NCI-H1048 (cell line): ENCODE measurements at places on chromosomes 4 and X.

DNA sequence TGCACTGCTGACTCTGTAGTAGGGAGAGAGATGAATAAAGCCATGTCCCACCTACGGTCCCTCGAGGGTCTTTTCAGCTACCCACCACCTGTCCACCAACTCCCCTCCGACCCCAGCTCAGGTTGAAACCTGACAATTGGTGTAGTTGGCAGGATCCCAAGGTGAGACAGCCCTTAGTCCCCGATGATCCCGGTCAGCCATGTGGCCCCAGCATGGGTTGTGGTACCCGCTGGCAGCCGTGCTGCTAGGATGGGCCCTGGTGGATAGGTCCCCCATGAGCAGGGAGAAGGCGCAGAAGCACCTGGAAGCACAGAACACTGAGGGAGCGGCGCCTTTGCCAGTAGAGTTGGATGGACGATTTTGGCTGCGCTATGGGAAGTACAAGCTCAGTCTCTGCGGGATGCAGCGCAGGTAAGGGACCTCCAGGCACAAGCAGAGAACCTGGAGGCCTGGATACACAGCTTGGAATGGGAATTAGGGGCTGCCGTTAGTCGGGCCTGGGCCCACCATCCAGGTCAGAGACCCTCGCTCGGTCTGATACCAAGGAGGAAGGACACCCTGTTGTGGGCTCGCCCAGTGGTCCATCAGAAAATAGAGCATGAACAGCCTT is 694.6 kb upstream of the AGA start:
- no peak for DNase-seq

DNA sequence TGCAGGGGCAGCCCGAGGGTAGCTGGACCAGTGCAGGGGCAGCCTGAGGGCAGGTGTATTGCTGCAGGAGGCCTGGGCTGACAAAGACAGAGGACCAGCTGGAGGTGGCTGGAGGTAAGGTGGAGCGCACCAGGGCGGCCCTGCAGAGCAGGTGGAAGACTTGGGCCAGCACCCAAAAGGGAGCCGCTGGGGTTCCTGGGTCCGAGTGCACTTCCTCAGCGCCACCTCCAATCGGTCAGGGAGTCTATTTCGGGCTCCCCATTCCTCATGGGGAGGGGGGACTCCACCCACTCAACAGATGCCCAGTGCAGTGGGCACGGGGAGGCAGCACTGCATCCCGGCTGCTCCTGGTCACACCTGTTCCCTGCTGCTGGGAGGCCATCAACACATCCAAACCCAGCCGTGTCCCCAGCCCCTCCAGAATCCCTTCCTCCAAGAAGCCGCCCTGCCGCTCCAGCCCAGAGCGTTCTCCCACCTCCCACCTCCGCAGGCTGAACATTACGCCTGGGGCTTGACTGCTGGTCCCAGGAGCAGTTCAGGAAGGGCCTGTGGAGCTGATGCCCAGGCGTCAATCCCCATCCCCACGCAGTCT is 1.5 kb downstream of the LRPAP1 start:
- DNase-seq = no peak

DNA sequence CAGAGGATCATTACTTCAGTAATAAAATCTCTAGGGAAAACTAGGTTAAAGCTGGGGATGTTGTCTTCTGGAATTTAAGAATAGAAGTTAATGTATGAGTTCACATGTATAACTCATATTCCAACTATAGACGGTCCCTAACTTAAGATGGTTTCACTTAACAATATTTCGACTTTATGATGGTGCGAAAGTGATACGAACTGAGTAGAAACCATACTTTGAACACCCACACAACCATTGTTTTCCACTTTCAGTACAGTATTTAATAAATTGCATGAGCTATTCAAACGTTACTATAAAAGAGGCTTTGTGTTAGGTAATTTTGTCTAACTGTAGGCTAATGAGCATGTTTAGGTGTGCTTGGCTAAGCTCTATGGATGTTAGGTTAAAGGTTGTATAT is 38.7 kb downstream of the CCSER1 start:
- no peak for DNase-seq

GRCh38 chr4:134537701-134538100 is 336.1 kb upstream of the PABPC4L start:
- no peak for DNase-seq

DNA sequence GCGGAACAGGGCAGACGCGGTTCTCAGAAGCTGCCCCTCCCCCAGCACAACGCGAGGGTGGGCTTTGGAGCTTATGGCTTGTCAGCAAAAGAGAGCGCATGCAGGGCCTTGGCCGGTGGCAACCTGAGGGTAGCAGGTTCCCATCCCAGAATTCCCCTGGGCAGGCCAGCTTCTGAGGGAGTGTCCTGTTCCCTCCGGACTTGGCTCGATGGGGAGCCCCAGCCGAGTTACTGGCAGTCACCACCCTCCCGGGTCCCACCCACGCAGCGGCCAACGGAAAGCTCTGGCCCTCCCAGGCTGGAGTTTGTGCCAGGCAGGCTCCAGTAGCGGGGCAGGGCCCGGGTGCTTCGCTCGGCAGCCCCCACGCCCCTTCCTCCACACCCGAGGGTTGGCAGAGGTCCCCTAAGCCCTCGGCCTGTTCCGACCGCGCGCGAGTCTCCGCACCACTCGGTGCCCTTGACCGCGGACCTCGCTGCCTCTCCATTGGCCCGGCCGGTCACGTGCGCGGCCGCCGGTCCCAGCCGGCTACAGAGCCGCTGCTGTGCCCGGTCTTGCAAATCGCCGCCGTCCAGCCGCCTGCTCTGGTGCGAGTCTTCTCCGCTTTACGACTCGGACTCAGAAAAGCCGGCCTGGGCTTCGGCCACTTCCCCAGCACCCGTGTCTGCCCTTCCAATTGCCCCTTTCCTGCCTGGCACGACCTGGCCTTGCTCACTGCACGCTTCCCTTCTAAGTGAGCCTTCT is 20.9 kb upstream of the MTM1 start:
- DNase-seq = no peak

GRCh38 chr4:8652181-8653078 is 59.9 kb downstream of the CPZ start:
- no peak for DNase-seq
